ENCODE measurements at places on chromosomes 2 and 18.

DNA sequence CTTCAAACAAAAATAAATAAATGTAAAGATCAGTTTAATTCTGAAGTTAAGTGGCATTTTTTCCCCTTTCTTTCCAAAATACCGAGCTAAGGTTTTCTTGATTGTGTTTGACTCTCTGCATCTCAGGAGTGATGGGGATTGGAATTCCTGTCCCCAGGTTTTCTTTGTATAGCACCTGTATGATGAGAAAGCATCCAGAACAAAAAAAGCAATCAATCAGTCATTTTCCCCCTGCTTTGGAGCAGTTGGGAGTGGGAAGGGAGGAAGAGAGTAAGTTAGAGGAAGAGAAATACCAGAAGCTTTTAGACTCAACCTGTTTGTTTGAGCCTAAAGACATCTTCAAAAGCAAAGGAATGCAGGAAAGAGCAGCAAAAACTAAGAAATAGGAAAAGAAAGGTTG is 88.5 kb downstream of the RIF1 start:
- no peak for DNase-seq

- no peak for DNase-seq
These were observed 108.6 kb downstream of the C1D start for GRCh38 chr2:67954093-67954748.

DNA sequence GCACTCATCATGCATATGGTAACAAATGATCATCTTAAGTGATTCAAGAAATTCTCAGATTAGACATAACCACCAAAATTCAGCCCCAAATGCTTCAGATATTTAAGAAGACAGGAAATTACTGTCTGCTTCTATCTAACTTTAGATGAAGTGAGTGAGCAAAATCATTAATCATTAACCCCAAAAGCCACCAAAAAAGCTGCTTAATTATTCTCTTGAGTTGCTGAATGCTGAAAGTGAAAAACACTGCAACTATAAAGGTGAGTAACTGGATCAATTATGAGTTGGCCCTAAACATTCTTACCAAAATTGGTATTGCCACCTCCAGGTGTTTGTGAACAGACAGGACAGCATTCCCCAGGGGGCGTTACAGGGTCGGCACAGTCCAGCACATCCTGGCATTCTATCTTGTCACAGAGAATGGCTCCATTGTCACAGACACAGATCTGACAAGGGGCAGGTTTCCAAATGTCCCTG is 69.6 kb downstream of the COL5A2 start:
- no peak for DNase-seq

GRCh38 chr2:223994562-223995162 is 37.4 kb downstream of the MRPL44 start:
- DNase-seq, result no peak

GRCh38 chr2:4135765-4136164 is 432.4 kb downstream of the DCDC2C start:
- DNase-seq, result no peak

- no peak for DNase-seq
These were observed 119.9 kb downstream of the OSR1 start for GRCh38 chr2:19238440-19239060.

DNA sequence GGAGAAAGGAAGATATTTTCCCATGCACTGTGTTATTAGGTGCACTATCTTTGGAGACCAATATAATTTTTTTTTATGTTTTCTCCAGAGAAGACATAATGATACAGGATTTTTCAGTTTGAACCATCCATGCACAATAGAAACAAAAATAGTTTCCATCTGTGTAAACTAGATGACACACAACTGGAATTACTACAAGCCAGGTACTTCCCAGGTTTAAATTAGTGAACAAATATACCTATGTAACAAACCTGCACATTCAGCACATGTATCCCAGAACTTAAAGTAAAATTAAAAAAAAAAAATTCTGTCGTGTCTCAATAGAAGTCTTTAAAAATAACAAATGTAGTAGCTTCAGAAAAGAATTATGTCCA is 1616.8 kb upstream of the ACVR2A start:
- no peak for DNase-seq

GRCh38 chr18:65769652-65770051 is 18.8 kb downstream of the CDH7 start:
- no peak for DNase-seq

DNA sequence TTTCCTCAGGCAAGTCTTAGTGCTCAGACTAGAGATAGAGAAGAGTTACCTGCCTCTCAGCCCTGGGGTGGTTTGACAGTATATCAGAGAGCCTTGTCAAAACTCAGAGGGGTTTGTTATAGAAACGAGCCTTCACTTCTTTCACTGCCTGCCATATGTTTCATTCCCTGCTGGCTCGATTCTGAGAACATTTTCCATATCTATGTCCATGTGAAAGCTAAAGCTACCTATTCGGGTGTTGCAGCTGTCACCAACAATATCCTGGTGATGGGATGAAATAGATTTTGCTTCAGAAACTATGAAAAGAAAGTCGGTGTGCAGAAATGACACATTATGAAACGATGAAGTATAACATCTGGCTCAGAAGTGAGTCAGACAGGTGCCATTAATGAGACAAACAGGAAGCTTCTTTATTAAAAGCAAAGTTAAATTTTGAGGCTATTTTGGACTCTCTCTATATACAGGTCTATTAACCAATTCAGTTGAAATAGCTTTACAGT is 56.1 kb upstream of the TANK start:
- no peak for DNase-seq

DNA sequence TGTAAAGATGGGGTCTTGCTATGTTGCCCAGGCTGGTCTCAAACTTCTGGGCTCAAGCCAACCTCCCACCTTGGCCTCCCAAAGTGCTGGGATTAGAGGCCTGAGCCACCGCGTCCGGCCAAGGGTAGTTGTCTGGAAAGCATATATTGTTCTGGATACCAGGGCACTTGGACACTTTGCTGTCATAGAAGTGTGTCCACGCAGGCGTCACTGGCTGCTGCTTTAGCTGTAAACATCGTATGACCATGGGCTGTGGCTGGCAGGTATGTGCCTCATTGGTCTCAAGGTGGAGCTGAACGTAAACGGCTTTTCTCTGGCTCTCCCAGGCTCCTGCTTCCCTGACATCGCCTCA is 3.2 kb upstream of the GPR35 start:
- peak; percentile 4 for DNase-seq

DNA sequence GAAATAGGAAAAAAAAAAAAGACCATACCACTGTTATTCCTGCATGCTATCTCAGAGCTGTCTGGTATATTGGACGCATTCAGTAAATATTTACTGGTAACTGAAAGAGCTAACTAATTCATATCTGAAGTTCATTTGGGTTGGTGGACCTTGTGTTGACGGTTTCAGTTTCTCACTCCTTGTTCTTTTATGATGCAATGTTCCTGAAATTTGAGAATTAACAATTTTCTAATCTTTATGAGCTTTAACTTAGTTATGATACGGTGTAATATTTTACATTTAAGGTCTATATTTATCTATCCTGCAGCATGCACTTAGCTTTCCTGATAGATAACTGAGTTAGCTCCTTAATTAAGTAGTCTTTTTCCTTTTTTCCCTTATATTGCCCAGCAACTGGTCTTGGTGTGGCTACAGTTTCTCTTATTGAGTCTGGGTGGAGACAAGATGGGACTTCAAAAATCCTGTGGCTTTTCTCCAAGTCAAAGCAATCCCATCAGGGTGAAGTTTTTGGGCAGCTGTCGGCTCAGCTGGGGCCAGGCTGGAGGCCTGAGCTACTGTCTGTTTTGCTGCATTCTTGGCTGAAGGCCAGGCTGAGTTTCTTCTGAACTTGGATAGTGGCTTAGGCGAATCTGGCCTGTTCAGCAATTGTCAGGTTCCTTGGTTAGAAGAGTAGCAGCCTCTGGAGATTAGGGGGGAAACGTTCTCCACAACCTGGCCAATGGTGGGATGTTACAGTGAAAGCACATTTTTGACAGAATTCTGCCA is 78.4 kb upstream of the MEX3C start:
- no peak for DNase-seq

DNA sequence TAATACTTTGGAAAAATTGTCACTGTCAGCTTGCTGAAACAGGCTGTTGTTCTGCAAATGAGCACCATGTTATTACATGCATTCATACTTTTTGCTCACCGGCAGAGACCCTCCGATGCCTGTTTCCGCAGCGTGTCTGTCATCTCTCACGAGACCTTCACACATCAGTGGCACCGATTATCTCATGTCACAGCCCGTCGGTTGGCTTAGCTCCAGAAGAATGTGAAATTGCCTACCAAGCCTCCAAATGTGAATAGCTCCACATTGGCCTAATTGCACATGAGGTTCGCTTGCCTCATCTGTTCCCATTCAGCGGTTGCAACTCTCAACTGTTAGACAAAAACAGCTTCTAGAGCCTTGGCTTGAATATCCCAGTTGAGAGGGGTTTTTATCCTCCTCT is 233.0 kb downstream of the ACTR3 start:
- no peak for DNase-seq

- DNase-seq, result no peak
These were observed 36.0 kb downstream of the DPYSL5 start for GRCh38 chr2:26883956-26884355.

DNA sequence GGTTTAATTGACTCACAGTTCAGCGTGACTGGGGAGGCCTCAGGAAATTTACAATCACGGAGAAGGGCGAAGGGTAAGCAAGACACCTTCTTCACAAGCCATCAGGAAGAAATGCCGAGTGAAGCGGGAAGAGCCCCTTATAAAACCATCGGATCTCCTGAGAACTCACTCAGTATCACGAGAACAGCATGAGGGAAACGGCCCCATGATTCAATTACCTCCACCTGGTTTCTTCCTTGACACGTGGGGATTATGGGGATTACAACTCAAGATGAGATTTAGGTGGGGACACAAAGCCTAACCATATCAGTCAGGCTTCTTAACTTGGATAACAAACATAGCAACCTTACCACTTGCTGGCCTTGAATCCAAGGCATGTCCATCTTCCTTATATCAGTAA is 289.0 kb upstream of the STON1 start:
- no peak for DNase-seq

- no peak for DNase-seq
These were observed 173.6 kb downstream of the CAMKMT start for GRCh38 chr2:44535376-44535775.

DNA sequence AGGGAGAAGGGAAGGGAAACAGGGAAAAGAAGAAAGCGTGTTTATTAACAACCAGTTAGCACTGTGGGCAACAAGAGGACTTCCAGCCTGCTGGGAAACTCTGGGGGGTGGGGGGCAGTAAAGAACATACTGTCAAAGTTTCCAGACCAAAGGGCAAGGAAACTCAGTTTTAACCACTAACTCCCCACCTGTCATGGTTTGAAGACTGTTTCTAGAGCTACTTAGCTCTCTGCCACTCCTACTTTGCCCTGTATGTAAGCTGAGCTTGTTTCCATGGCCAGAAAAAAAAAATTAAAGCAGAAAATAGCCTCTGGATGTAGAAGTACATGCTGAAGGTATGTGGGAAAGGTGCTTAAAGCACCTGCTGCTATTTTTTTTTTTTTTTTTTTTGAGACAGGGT is 11.0 kb upstream of the PTPN2 start:
- no peak for DNase-seq

DNA sequence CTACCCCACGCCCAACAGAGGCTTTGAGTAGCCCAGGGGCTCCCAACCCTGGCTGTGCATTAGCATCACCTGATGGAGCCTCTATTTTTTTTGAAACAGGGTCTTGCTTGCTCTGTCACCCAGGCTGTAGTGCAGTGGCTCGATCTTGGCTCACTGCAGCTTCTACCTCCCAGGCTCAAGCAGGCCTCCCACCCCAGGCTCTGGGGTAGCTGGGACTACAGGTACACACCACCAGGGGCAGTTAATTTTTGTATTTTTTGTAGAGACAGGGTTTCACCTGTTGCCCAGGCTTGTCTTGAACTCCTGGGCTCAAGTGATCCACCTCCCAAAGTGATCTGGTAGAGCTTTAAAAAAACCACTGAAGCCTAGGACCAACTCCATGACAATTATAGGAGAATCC is 394.8 kb upstream of the ATP5MC3 start:
- no peak for DNase-seq

Data from activated B cell treated with CpG ODN at 0.5 μM for 24 hours (primary cell).